Activated T-helper 9 cell treated with anti-CD3 and anti-CD28 coated beads, Interleukin-2, amount 50 U/mL, for 16 hours (primary cell): ENCODE measurements at places on chromosomes 13 and 19.

- no peak for DNase-seq
These were observed 30.6 kb upstream of the SLC7A10 start for GRCh38 chr19:33256261-33256660.

GRCh38 chr19:1862424-1863327, 703 bp downstream of the KLF16 start:
- DNase-seq: peak; percentile 43

GRCh38 chr13:48264058-48264457, 31.1 kb downstream of the ITM2B start:
- DNase-seq: no peak

GRCh38 chr19:14378890-14379289, 2.4 kb upstream of the ADGRE5 start:
- no peak for DNase-seq

- no peak for DNase-seq
These were observed 222.0 kb upstream of the ARGLU1 start for GRCh38 chr13:106789911-106790310.

DNA sequence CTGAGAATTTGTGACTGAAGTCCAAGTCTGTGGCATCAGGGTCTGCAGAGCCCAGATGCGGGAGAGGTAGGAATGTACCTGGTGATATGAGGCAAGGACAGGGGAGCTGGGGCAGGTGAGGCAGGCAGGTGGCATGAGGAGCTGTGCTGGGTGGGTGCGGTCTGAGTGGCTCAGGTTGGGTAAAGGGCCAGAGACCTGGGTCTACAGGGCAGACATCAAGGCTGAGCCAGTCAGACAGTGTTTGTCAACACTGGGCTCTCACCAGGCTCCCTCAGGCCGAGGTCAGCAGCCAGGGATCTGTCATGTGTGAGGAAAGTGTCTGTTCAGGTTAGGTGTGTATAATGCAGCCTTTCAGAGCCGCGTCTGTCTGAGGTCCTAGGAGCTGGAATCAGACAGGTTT, 18.6 kb downstream of the GPI start:
- DNase-seq: no peak

DNA sequence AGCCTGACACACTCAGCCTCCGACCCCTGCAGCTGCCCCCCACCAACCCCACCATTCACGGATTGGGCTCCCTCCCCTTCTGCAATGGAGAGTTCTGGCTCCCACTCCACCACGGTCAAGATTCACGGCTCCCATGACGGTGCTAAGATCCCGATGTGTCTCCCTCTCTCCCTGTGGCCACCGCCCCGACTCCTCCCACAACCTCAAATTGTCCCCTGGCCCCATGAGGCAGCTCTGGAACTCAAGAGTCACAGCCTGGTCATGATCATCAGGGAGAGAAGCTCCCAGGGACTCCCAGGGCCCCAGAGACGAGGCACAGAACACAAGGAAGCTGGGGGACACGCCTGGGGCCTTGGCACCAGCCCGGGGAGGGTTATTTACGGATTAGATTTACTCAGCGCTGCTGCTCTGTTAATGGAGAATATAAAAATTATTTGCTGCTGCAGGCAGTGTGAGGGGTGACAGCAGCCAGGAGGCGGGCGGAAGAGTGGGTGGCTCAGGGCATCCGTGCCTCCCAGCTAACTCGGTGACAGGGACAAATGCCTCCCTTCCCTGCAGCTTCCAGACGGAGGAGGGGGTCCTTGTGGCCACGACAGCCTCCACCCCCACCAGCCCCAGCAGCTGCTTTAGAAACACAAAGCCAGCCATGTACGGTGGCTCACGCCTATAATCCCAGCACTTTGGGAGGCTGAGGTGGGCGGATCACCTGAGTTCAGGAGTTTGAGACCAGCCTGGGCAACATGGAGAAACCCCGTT, 184.2 kb downstream of the PTPRS start:
- no peak for DNase-seq

- DNase-seq: no peak
These were observed 73.5 kb downstream of the PDS5B start for GRCh38 chr13:32659736-32660135.

DNA sequence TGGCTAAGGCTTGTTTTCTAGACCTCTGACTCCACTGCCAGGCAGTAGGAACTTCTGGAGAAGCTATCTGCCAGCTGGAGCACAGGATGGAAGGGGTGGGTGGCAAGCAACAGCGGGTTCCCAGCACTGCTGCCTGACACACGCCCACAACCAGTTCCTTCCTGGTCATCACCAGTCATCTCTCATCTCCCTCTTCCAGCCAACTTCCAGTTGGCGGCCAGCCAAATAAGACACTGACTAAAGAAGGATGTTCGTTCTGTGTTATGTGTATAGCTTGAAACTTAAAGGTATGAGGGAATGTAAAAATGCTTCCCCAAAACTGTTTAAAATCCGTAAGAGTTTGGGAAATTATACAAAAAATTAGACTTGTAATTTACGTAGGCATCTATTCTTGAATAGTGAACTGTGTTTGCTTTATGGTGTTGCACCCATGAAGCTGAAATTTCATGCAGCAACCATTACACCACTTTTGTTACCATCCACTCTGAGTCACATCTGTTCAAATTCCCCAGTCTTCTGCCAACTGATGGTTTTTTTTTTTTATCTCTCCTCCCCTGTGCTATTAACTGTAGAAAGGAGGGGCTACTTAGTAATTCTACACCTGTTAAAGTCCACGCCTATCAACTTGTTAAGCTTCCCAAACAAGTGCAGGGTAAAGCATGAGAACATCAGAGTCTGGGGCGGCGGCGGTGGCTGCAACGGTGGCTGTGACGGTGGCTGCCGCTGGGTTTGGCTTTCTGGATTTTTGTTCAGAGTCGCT, 86.2 kb upstream of the FRY start:
- no peak for DNase-seq

DNA sequence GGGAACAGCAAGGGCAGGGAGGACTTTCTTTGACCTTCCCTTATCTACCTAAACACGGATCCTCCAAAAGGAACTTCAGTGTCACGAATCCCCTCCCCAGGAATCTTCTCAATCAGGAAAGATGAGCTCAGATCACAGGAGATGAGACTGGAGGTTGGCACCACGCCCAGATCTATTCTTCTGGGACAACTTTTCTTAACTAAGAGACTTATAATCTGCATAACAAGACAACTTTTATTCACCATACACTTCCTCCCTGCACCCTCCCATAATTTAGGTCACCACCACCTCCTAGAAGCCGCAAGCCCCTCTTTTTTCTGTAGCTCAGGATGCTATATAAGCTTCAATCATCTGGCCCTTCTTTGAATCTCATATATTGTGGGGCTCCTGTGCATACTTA, 19.2 kb upstream of the AKT2 start:
- DNase-seq: no peak

DNA sequence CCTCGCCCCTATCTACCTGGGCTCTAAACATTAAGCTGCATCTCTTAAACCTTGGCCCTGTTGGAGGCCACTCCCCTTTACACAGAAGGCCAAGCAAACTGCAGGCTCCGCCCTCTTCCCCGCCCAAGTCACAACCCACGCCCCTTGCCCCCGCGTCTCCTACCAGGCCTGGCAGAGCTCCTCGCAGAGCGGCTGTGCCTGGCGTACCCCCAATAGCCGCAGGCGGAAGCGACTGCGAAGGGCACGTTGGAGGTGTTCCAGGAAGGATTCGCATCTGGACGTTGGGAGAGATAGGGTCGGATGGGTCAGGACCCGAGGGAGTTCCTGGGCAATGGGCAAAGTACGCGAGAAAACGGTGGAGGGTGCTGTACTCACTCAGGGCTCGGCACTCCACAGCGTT, 5.9 kb downstream of the RTBDN start:
- DNase-seq: no peak

DNA sequence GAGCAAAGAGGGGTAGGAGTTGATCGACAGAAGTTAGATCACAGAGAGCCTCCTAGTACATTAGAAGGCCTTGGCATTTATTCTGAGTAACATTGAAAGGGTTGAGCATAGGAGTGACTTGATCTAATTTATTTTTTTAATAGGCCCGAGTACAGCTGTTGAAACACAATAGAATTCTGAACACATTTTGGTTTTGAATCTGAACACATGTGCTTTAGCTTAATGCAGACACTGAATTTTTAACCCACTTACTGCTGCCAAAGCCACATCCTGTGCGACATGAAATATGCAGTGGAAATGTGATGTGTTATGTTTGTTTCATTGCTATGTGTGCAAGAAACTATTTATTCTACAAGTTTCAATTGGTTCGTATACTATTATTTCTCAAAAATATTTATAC, 1505.9 kb downstream of the PCDH9 start:
- no peak for DNase-seq
